Uterus (tissue), 4 donors: ENCODE measurements at places on chromosomes 3 and 15. TPM values are rescaled to one million over a fixed set of nuclear protein-coding genes. Genes with fewer than 3 reads are reported as not detected.

The NR2E3 gene
- 0.41 TPM for total RNA-seq

The RTP1 gene
- not detected for total RNA-seq

The RYR3 gene
- total RNA-seq: 64.0 TPM

The GPR62 gene
- 8.2 TPM for total RNA-seq

The SLC9A9 gene
- total RNA-seq: 12.8 TPM
